ENCODE measurements at places on chromosomes 2 and 18.

DNA sequence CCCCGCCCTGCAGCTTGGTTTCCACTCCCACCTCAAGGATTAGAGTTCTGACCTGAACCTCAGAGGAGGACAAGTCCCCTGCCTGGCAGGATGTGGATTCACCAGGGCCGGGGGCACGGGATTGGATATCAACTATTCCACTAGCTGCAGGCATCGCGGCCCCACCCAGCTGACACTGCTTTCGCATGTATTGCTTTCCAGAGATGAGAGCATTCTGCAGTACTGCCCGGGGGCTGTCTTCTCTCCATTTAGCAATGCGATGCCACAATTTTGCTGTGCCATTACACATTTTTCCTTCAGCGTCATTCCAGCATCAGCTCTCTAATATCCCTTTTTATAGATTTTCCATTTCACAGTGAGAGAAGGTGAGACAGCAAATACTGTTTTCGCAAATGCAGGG is 42.0 kb downstream of the CTIF start:
- no peak for DNase-seq

- no peak for DNase-seq
Measured at GRCh38 chr2:73197579-73197978, 4.8 kb upstream of the NOTO start.

GRCh38 chr2:203763241-203763937 is 57.0 kb downstream of the CD28 start:
- DNase-seq, result no peak

- DNase-seq, result no peak
Measured at GRCh38 chr2:77807531-77808215, 285.5 kb upstream of the LRRTM4 start.

DNA sequence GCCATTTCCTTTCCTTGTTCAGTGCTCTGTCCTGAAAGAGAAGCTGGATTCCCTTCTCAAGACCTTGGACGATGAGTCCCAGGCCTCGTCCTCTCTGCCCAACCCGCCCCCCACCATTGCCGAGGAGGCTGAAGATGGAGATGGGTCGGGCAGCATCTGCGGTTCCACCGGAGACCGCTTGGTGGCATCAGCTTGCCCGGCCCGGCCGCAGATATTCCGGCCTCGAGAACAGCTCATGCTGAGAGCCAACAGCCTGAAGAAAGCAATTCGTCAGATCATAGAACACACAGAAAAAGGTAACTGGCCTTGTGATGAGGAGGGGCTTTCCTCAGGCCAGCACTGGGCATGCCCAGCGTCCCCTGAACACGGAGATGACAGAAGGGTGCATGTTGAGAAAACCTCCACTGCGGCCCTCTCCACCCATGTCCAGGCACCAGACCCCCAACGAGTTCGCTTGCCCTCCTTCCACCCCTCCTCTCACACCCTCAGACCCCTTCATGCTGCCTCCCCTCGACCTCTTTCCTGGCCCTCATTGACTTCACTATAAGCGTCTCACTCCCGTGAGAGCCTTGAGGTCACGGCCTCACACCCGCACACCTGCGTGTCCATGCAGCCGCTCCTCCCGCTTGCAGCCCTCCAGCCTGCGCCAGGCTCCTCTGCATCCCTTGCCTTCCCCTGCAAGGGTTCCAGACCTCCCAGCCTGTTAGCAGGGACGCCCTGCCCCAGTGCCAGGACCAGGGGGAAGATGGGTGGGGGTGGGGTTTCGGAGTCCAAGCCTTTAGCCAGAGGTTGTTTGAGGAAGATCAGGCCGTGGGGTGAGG is 95.0 kb downstream of the DGKD start:
- no peak for DNase-seq

- no peak for DNase-seq
Measured at GRCh38 chr2:119837350-119837749, 77.6 kb downstream of the PTPN4 start.

DNA sequence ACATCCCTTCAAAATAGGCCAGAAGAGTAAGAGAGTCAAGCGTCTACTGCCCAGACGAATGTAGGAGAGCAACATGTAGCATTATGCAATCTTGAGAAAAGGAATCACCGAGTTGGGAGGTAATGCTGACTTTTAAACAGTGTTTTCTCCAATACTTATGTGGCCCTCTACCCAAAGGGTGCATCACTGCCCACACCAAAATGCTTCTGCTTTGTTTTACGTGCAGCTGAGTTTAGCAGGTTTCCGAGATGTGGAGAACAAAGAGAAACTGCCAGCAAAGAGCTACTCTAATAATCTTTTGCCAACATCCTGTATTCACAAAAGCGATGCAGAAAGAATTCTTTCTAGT is 63.4 kb upstream of the ZEB2 start:
- DNase-seq, result no peak

DNA sequence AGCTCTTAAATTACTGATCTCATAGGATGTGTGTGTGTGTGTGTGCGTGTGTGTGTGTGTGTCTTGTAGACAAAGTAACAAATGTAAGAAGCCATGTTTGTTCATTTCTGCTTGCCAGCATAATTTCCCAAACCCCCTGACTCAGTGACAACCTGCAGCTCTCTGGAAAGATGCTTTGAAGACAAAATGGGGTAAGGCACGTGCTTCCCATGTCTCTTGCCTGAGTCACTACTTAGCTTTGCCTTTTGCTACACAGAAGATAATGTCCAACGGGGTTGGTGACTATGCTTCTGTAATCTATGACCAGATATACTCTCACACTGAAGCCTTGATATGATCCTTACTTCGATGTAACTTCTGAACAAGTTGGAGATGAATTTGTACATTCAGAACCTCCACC is 332.0 kb downstream of the SLC4A3 start:
- DNase-seq, result no peak

- no peak for DNase-seq
Measured at GRCh38 chr18:5451871-5452270, 91.9 kb downstream of the EPB41L3 start.

DNA sequence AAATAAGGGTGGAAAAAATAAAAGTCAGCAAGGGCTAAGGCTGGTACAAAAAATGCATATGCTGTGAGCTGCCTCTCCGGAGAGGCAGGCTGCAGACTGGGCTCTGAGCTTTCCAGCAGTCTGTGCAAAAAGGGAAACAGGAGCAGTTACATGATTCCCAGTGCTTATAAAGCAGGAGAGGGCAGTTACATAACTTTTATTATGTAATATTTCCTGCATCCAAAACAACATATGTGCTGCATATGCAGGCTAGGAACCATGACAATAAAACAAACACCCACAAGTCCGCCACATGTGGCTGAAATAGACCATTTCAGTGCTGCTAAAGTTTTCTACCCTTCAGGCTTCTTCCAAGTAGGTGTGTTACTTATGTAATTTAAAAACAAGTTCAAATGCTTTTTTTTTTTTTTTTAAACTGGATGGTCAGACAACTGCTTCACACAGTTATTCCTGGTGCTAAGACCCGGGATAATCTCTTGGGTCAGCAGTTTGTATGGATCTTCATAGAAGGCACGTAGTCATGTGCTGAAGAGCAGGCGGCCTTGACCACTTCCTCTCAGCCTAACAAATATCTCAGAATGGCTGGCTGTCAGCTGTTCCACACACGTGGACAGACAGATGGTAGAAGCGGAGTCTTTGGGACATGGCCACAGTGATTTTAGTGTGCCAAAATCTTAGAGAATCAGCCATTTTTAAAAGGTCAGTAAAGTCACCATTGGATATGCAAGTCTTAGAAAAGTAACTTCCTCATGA is 43.5 kb downstream of the ARMC9 start:
- no peak for DNase-seq

- DNase-seq, result no peak
Measured at GRCh38 chr2:11237122-11237521, 81.9 kb downstream of the SLC66A3 start.

DNA sequence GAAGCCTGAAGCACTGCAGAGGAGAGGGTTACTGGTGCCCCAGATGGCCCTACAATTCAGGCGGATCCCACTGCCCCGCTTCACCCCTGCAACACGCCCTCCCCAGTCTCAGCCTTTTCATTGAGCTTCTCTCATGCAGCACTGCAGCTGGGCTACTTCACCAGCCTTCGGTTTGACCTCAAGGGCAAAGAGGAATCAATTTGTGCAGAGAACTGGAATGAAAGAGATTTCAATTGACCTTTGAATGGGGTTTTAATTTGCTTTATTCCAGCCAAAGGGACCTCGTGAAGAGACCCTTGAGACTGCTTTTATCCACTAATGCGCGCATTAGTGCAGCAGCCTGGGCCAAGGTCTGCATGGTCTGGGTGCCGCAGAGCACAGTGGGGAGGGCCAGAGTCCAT is 8.8 kb upstream of the POMC start:
- no peak for DNase-seq

DNA sequence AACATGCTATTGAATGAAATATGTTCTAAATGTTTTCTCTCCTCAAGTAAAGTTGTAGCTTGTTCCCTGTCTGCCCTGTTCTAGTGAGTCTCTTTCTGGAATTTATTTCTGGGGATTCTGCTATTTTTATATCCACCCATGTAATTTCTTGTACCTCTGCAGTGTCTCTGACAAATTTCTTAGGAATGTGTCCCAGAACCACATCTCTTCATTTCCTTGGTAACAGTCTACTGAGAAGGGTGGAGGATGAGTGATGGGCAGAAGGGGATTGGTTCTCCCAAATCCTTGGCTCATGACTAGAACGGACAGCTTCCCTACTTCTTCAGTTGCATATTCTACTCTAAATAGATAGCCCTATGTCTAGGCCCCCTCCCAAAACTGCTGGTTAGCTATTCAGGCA is 490.6 kb upstream of the LINC00305 start:
- DNase-seq, result no peak

GRCh38 chr2:205762881-205763280 is 80.6 kb downstream of the NRP2 start:
- no peak for DNase-seq

GRCh38 chr18:44128365-44128764 is 552.3 kb upstream of the SETBP1 start:
- DNase-seq, result no peak

Data from stimulated activated CD8-positive, alpha-beta memory T cell treated with anti-CD3 and anti-CD28 coated beads, Interleukin-15, amount 100 ng/mL, for 24 hours (primary cell).